ENCODE measurements at places on chromosomes 5 and 9.

GRCh38 chr9:8571643-8572042, 772.1 kb upstream of the DMAC1 start:
- DNase-seq, result no peak

GRCh38 chr5:116378007-116378776, 196.4 kb downstream of the SEMA6A start:
- DNase-seq, result no peak

GRCh38 chr5:149271716-149272563, at the start of gene AFAP1L1:
Gene AFAP1L1, plus strand, starts transcription at chr5:149271859. Its CDS starts 110 bp downstream, at chr5:149271969.
- peak; percentile 32 for DNase-seq

DNA sequence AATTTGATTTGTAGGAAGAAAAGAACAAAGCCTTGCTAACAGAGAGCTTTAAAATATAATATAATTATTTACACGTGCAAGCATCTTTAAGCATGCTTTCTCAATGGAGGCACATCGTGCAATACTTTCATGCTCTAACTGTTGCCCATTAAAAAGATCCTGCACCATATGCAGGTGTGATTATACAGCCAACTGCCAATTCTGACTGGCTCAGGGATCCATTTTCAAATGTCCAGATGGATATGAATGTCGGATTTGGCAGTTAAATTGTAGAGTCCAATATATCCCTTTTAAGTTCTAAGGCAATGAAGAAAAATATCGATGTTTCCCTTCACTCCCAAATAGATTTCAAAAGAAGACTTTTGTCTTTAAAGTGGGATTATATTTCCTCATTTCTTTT, 416.4 kb upstream of the CD180 start:
- DNase-seq, result no peak

GRCh38 chr9:91966503-91966902, 16.5 kb upstream of the ROR2 start:
- no peak for DNase-seq

DNA sequence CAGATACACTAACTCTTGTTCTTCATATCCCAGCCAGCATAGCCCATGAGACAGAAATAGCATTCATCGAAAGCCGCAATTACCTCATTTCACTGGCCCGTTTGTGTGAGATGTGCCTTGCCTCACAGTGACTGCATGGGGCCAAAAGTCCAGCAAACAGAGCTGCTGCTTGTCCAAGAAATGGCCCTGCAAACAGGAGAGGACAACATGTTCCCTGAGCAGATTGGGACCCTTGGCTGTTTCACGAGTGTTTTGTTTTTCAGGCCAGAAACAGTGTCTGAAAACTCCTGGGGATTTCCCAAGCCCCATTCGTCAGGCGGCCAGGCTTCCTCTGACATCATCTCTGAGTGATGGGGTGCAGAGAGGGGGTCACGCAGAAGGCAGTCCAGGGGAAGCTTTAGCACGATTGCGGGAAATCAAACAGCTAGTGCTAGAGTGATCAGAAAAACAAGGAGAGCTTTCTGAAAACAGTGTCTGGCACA, 503.6 kb upstream of the PAPPA start:
- DNase-seq, result no peak
